ENCODE measurements at places on chromosomes 1 and 21. TPM values are rescaled to one million over a fixed set of nuclear protein-coding genes. Genes with fewer than 3 reads are reported as not detected.

The SAMD11 gene
- total RNA-seq, result 36.1 TPM

The USP25 gene
- 16.0 TPM for total RNA-seq

The AKR7A2 gene
- 34.4 TPM for total RNA-seq

The USH2A gene
- total RNA-seq, result not detected

The OR2AK2 gene
- total RNA-seq, result not detected

The LAMB3 gene
- 20.2 TPM for total RNA-seq

The ACKR1 gene
- not detected for total RNA-seq

The RIPK4 gene
- total RNA-seq, result 13.4 TPM

The CTSS gene
- 20.3 TPM for total RNA-seq

The SLC44A5 gene
- not detected for total RNA-seq

The OR2T29 gene
- total RNA-seq, result not detected

The S100A2 gene
- 17.0 TPM for total RNA-seq

The LAPTM5 gene
- 0.13 TPM for total RNA-seq

The GJC2 gene
- 0.48 TPM for total RNA-seq

The SEMA4A gene
- total RNA-seq, result 0.42 TPM

The IGSF9 gene
- total RNA-seq, result 0.22 TPM

The SV2A gene
- 0.06 TPM for total RNA-seq

The TTC24 gene
- total RNA-seq, result not detected

The GJA9 gene
- not detected for total RNA-seq

The CDCA8 gene
- 48.4 TPM for total RNA-seq

The FCRL4 gene
- total RNA-seq, result not detected

The KCNQ4 gene
- 0.24 TPM for total RNA-seq

The TAS1R1 gene
- total RNA-seq, result not detected

The OR2T10 gene
- total RNA-seq, result not detected

The ANXA9 gene
- 1.3 TPM for total RNA-seq

The RER1 gene
- total RNA-seq, result 123 TPM

The FAM78B gene
- total RNA-seq, result 0.31 TPM

The EPHB2 gene
- total RNA-seq, result 49.1 TPM

The CLCA4 gene
- not detected for total RNA-seq

The MARK1 gene
- 0.07 TPM for total RNA-seq

The CD84 gene
- not detected for total RNA-seq

The LCE2A gene
- total RNA-seq, result not detected

The NHLH2 gene
- total RNA-seq, result not detected

The TMEM82 gene
- total RNA-seq, result not detected

The MROH7 gene
- not detected for total RNA-seq

The ALX3 gene
- not detected for total RNA-seq

The C1orf141 gene
- total RNA-seq, result not detected

The INAVA gene
- total RNA-seq, result 37.0 TPM

The CD5L gene
- total RNA-seq, result not detected

The FAM177B gene
- total RNA-seq, result not detected

The C2CD4D gene
- not detected for total RNA-seq

The PLA2G4A gene
- 5.9 TPM for total RNA-seq

The ETV3L gene
- total RNA-seq, result not detected

The HES5 gene
- total RNA-seq, result not detected

The ANGPTL1 gene
- not detected for total RNA-seq

The MYOG gene
- not detected for total RNA-seq
